ENCODE measurements at places on chromosomes 5 and 9. TPM values are rescaled to one million over a fixed set of nuclear protein-coding genes. Genes with fewer than 3 reads are reported as not detected.

- DNase-seq: no peak
These were observed 247.7 kb upstream of the EDIL3 start for GRCh38 chr5:84632418-84632817.

- DNase-seq: no peak
These were observed 5.1 kb downstream of the MED10 start for GRCh38 chr5:6373081-6373846.

- no peak for DNase-seq
These were observed 15.4 kb upstream of the ZNF354C start for GRCh38 chr5:179044765-179045164.

DNA sequence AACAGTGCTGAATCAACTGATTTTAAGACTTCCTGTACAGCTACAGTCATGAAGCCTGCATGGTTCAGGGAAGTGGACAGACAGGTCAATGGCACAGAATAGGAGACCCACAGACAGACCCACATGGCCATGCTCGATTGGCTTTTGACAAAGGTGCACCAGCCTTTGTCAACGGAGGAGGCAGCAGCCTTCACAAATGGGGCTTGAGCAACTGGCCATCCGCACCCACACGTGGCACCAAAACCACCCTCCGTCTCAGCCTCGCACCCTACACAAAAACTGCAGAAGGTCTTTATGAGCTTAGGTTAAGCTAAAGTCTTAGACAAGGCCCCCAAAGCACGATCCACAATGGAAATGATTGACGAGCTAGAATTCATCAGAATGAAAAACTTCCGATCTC lies 59.5 kb upstream of the UBAC1 start:
- DNase-seq: peak; percentile 20

The CNTFR gene
- 116 TPM for total RNA-seq

The ANKRD31 gene
- total RNA-seq: 0.13 TPM

The ARID3C gene
- not detected for total RNA-seq

The MEF2C gene
- total RNA-seq: 62.2 TPM
